ENCODE measurements at places on chromosomes 16 and 17. TPM values are rescaled to one million over a fixed set of nuclear protein-coding genes. Genes with fewer than 3 reads are reported as not detected.

- no peaks in the 10 kb centered on the region for H3K27me3 ChIP-seq
- no peaks in the 10 kb centered on the region for H3K4me1 ChIP-seq
- DNase-seq: peak; percentile 92
- H3K4me3 ChIP-seq: peak overlapping the region; percentile 45
- no peaks in the 10 kb centered on the region for H3K36me3 ChIP-seq
- H3K27ac ChIP-seq: peak overlapping the region; percentile 52
Measured at GRCh38 chr17:81483085-81483861, 29.3 kb downstream of the ACTG1 start.

Gene TAF1C
- total RNA-seq: 38.1 TPM

Gene MEFV
- total RNA-seq: 0.78 TPM

Gene SULT1A4
- total RNA-seq: 0.92 TPM

GRCh38 chr16:57392694-57393093 is 11.9 kb upstream of the CCL17 start:
- H3K4me1 ChIP-seq: no peaks in the 10 kb centered on the region
- DNase-seq: no peak
- H3K27ac ChIP-seq: peak overlapping the region; percentile 67
- H3K36me3 ChIP-seq: no peaks in the 10 kb centered on the region

DNA sequence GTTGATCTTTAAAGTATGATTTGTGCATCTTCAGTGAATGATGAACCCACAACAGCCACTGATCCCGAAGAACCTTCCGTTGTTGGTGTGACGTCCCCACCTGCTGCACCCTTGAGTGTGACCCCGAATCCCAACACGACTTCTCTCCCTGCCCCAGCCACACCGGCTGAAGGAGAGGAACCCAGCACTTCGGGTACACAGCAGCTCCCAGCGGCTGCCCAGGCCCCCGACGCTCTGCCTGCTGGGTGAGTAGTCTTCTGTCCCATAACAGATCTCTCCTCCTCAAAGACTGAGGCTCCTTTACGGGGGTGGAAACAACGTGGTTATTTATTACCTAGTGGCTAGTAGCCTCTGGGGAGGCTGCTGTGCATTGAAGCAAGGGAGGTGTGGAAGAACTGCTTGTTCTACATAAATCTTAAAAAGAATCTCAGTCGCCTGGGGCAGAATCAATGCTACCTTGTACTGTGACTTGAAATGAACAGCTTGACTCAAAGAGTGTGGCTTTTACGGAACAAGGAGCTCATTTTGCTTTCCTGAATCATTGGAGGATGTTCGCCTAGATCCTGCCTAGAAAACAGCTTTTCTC is 63.0 kb upstream of the CLEC18A start:
- H3K4me3 ChIP-seq: no peak overlapping the region
- no peak overlapping the region for H3K27ac ChIP-seq
- DNase-seq: no peak
- no peaks in the 10 kb centered on the region for H3K27me3 ChIP-seq
- H3K36me3 ChIP-seq: no peaks in the 10 kb centered on the region

DNA sequence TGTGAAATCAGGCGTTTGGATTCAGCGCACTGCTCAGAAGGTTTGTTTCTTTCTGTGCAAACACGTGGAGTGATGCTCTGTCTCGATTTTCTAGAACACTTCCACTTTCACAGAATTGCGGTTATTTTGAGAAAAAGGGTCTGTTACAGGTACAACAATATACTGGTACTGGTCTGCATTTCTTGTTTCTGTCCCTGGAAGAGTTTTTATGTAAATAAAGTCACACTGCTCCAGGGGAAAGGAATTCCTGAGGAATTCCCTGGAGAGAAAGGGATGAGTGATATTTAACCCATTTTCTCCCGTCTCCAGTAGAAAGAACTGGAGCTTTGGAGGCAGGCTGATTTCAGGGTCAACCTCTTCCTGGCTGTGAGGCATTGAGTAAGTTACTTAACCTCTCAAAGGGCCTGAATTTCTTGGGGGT is 16.2 kb upstream of the RMI2 start:
- H3K27ac ChIP-seq: no peak overlapping the region
- H3K36me3 ChIP-seq: no peaks in the 10 kb centered on the region
- H3K27me3 ChIP-seq: no peaks in the 10 kb centered on the region
- DNase-seq: no peak

DNA sequence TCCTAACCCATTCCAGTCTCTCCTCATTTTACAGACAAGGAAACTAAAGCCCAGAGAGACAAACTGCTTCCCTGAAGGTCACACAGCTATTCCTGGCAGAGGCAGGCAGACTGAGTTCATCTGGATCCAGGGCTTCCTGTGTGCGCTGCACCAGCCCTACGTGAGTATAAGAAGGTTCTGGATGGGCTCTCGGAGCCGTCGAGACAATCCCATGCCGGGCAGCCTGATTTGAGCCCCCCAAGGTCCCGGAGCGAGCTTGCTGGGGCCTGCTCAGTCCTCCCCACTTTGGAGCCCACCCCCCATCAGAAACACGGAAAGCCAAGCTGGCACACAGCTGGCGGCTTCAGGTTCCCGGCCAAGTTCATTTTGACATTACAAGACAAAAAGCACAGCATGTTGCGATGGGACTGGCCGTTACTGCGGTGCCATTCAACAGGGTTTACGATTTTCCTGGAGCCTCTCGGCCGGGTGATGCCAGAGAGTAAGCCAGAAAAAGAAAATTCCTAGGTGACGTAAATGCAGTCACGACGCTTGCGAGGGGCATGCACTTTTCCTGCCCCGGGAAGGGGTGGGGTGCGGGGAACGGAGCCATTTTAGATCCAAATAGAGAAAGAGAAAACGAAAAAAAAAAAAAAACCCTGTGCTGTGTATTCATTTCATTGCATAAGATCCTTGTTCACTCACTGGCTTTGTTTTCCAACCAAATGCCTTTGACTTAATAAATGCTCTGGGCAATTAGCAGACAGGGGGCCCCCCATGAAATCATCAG is 167.1 kb upstream of the FOXF1 start:
- H3K36me3 ChIP-seq: no peaks in the 10 kb centered on the region
- DNase-seq: no peak
- H3K4me1 ChIP-seq: no peaks in the 10 kb centered on the region
- no peak overlapping the region for H3K4me3 ChIP-seq
- no peak overlapping the region for H3K27ac ChIP-seq
